ENCODE measurements at places on chromosomes 13 and 19.

DNA sequence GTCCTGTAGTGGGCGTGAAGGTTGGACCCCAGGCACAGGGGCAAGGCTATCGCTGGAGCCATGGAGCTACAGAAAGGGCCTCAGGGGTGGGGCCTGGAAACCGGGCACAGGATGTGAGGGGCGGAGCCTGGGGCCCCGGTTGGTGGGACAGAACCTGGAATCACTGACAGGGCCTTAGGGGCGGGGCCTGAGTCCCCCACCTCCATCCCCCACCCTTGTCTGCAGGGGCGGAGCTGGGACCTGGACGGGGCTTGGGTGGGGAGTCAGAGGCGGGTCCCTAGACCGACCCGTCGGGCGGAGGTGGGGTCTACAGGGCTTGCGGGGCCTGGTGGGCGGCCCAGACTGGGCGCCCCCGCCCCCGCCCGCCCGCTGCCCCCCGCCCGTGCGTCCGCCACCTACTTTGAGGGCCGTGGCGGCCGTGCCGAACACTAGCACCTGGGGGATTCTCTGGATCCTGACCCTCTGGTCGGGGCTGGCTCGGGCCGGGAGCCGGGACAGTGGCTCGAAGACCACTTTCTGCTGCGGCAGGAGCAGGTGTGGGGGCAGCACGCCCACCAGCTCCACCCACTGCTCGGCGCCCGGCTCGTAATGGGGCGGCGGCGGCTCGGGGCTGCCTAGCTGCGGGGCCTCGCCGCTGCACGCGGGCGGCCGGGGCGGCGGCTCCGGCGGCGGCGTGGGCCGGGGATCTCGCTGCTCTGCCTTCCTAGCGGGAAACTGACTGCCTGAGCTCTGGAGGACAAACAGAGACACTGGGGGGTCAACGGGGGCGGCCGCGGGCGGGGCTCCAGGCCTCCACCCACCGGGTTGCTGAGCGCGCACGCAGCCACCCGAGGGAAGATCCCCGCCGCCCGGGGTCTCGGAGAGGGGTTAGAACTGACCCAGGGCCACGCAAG is 26.3 kb downstream of the DCAF15 start:
- no peak for DNase-seq

DNA sequence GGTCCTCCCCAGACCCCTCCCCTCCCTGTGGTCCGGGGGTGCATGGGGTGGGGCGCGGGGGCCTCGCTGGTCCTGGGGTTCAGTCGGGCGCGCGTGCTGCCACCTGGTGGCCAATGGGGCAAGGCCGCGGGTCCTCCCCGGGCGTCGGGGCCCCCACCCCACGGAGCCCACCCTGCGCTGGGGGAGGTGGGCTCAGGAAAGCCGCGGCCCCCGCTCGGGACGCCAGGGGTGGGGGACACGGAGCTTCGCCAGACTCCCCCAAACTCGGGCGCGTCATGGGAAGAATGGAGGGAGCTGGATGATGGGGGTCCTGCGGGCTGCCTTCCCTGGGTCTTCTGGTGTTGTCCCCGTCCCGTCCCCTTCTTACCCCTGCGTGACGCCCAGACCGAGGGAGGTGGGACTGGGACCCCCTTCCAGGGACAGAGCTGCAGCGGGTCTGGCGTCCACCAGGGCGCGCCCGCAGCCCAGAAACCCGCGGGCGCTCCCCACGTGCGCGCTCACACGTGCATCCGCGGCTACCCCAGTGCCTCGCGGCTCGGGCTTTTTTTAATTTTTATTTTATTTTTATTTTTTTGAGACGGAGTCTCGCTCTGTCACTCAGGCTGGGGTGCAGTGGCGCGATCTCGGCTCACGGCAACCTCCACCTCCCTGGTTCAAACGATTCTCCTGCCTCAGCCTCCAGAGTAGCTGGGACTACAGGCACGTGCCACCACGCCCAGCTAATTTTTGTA is 19.8 kb upstream of the TCF3 start:
- no peak for DNase-seq

- no peak for DNase-seq
Measured at GRCh38 chr19:2511991-2512390, 36.1 kb downstream of the GADD45B start.

DNA sequence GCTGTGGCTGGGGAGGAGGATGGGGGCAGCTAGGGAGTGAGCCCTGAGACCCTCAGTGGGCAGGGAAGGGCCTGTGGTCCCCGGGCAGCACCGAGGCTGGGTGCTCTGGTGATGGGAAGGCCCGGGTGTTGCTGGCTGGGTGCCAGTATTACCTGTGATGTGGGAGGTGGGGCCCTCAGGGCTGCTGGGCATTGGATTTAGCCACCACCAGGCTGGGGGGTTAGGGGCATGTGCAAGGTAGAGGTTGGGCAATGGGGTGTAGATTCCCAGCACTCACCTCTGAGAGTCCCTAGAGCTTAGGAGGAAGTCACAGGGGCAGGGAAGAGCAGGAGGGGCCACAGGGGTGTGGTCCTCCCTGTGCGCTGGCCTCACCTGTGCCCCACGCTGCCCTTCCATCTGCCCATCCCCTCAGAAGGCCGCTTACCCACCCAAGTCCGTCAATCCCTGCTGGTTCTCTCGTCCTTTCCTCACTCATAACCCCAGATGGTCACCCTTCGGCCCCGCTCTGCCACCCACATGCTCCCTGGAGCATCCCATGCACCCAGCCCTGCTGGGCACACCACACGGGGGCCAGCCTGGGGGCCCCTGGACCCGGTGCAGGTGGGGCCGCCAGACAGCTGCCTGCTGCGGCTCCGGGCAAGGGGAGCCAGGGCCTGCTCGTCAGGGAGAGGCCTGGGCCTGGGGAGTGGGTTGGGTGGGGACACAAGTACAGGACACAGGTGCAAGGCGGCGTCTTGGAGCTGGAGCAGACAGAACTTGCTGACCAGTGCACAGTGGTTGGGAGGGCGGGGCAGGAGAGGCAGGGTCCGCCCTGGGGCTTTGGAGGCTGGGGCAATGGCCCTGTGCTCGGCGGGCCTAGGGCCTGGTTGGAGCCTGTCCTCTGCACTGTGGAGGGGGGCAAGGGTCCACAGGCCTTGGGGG is 12.5 kb downstream of the EPN1 start:
- no peak for DNase-seq

Data from SW480 (cell line).